ENCODE measurements at places on chromosomes 12 and 14.

DNA sequence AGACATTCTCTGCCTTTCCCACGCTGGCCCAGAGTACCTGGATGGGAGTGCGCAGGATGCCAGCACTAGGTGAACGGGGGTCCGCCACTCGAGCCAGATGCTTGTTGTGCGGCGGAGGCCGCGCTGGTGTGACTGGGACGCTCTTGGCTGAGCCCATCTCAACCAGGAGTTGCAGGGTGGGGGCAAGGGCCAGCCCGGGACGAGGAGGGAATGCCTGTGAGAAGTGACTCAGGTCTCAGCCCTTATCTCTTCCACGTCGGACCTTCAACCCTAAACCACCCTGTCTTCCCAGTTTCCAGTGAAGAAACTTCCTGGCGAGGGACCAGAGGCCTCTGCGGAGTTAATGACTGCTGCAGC lies 312 bp downstream of the CDCA3 start:
- peak; percentile 90 for DNase-seq

- DNase-seq: no peak
Observed at GRCh38 chr12:120719072-120719471, 6.6 kb upstream of the ACADS start.

GRCh38 chr12:60666895-60667294 lies 1071.1 kb downstream of the SLC16A7 start:
- DNase-seq: no peak

- DNase-seq: no peak
Observed at GRCh38 chr12:2248087-2248900, 195.5 kb downstream of the CACNA1C start.
